NCI-H446 (cell line): ENCODE measurements at places on chromosomes 7 and 10.

DNA sequence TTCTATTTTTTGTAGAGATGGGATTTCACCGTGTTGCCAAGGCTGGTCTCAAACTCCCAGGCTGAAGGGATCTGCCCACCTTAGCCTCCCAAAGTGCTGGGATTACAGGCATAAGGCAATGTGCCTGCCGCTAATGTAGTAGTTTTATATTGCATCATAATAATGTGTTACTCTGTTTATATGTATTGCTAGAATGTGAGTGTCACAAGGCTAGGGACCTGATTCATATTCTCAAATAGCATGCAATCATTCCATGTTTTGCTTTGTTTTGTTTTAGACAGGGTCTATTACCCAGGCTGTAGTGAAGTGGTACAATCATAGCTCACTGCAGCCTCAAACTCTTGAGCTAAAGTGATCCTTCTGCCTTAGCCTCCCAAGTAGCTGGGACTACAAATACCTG, 13.5 kb downstream of the CCL26 start:
- no peak for DNase-seq

DNA sequence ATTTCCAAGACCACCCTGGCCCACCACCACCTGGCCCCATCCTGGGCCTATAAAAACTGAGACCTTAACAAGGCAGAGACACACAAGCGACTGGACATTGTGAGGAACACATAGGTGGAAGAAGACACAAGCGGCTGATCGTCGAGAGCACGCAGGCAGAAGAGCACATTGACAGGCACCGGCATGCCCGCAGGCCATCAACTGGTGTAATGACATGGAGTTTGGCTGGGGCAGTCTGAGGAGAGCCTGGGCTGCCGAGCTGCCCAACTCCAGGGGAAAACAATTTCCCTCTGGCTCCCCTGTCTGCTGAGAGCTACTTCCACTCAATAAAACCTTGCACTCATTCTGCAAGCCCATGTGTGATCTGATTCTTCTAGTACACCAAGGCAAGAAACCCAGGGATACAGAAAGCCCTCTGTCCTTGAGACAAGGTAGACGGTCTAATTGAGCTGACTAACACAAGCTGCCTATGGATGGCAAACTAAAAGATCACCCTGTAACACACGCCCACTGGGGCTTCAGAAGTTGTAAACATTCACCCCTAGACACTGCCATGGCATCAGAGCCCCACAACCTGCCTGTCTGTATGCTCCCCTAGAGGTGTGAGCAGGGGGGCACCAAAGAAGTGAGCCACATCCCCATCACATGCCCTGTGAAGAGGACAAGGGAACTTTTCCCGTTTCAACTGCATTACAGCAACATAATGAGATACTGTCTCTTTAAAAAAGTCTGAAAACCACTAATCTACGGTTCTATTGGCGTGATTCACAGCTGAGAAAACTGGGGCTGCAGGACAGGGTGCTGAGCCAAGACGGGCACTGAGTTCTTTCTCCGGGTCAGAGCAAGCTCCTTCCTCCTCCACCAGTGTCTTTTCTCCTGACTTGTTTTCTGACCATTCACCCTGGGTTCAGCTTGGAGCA, 18.5 kb upstream of the TNS3 start:
- DNase-seq = no peak

GRCh38 chr10:98158576-98158975, 24.1 kb downstream of the R3HCC1L start:
- DNase-seq = no peak

DNA sequence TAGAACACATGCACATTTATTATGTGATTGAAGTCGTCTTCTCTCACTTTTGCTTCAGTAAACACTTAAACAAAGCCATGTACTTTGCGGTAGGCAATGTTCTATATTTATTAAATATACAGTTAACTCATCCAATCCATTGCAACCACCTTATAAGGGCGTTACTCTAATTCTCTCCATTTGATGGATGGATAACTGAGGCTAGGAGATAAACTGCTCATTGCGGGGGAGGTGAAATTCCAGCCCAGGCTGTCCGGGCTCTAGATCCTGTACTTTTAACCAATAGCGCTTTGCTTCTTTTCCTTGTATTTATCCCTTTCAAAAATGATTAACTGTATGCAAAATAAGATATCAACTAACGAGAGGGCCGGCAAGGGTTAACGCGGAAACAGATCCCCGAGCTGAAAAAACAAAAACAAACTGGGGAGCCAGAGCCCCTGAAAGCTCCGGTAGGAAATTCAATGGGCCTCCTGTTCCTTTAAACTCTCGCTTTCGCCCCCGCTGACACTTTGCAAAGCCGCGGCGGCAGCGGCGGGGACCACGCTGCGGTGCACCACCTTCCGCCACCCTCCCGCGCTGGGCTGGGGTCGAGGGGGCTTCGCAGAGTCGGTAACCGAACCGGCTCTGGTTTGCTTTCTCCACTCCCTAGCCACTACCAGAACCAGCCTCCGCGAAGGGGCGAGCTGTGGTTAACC, 1.0 kb upstream of the PLXDC2 start:
- no peak for DNase-seq

DNA sequence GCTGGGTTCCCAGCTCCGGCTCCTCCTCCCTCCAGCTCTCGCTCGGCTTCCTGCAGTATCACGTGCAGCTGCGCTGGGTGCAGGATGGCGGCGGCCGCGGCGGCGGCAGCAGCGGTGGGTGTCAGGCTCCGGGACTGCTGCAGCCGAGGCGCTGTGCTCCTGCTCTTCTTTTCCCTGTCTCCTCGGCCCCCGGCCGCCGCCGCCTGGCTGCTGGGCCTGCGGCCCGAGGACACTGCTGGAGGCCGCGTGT, at the start of gene CNNM1:
Gene CNNM1, plus strand, starts transcription at position 53 of the 250 bp plus-strand sequence. Its CDS starts 32 bp downstream, at position 85.
- no peak for DNase-seq

- no peak for DNase-seq
Observed at GRCh38 chr10:11881477-11882417, 58.6 kb downstream of the PROSER2 start.

DNA sequence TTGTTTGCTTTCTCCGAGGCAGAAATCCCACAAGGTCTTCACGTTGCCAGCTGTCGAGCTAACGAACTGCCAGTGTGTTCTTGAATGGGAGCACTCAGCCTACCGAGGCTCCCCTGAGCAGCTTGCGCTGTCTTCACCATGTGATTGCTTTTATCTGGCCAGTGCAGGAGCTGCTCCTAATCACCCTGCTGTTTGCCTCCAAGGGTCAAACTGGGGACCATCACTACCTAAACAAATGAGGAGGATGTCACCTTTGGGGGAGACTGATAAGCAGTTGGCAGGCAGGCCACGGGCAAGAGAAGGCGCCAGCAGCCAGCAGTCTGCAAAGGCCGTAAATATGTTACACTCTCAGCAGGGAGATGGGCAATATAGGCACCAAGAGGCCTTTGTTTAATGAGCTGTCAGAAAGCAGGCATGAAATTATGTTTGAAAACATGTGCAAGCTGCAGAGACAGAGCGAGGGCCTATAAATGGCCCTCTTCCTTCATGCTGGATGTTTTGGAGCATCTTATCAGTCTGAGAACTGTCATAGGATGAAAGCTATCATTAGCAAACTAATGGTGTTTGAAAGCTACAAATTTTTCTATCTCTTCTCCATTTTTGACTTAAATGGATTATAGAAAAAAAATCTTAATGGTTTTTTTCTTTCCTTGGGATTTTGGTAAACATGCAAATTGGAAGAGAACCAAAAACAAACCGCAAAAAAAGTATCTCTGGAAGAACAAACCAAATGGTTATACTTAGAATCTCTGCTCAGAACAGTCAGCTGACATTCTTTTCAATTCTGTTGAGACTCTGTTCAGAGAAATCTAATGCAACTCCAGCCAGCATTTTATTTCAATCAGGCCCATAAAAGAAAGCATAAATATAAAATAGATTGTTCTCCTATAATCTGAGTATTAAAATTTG, 267.3 kb upstream of the NPVF start:
- DNase-seq = peak; percentile 88
